Esophagus squamous epithelium (tissue), 5 donors: ENCODE measurements at places on chromosomes 3 and 15. TPM values are rescaled to one million over a fixed set of nuclear protein-coding genes. Genes with fewer than 3 reads are reported as not detected.

DNA sequence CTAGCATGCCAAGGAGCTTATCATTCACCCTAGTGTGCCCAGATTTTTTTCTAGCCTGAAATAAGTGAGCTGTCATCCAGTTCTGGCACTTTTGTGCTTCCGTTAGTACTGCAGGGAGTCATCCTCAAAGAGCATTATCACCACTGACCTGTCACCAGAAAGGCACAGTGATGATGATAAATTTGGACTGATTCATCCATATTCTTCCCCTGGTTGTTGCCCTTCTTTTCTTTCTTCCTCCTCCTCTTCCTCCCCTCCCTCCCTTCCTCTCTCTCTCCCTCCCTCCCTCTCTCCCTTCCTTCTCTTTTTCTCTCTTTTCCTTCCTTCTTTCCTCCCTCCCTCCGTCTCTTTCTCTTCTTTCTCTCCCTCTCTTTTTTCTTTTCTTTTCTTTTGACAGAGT lies 21.3 kb downstream of the SLC35G2 start:
- no peak for DNase-seq

DNA sequence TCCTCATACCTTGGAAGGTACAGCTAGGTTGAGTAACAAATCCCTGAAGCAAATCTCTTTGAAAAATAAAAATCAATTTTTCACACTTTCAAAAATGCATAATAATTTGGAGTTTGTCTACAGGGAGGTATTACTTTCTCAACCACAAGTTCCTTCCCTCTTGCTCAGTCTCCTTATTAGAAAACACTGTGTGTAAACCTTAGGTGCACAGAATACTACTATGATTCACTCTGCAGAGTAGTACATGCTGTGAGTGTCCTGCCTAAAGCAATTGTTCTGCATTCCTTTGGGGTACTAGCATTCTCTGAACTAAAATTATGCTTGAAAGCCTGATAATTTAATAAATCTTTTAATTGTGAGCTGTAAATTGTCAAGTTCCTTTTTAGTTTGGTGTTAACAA lies 115.9 kb upstream of the EPHA3 start:
- DNase-seq, result no peak

GRCh38 chr3:69737392-69737791 lies 1.9 kb upstream of the MITF start:
- no peak for DNase-seq

DNA sequence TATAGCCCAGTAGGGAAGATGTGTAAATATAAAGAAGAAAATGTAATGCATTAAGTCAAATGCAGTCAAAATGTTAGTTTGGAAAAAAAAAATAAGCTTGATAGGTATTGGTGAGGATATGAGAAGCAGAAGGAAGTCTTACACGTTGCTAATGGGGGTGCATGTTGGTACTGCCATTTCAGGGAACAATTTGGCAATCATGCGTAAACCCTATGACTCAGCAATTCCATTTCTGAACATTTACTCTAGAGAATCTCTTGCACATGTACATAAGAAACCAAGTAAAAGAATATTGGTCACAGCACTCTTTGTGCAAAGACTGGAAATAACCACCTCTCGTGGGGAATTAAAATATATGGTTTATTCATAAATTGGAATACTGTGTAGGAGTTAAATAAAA lies 35.5 kb upstream of the TIMP4 start:
- DNase-seq, result no peak

DNA sequence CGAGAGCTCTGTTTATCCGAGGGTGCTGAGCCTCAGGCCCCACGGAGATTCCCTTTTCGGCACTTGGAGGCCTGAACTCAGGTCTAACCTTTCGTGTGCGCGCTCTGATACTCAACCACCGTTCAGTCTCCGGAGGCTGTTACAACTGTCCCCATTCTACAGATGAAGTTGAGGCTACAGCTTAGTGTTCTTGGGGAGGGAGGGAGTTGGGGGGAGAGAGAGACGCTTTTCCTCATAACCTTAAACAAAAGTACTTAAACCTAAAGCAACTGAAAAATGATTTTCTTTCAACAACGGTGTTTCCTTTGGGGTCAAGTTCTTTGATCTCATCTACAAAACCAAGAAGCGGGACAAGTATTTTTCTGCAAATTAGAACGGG lies 952 bp upstream of the CHST2 start:
- no peak for DNase-seq

GRCh38 chr3:177676148-177676547 lies 478.9 kb upstream of the TBL1XR1 start:
- DNase-seq, result no peak

DNA sequence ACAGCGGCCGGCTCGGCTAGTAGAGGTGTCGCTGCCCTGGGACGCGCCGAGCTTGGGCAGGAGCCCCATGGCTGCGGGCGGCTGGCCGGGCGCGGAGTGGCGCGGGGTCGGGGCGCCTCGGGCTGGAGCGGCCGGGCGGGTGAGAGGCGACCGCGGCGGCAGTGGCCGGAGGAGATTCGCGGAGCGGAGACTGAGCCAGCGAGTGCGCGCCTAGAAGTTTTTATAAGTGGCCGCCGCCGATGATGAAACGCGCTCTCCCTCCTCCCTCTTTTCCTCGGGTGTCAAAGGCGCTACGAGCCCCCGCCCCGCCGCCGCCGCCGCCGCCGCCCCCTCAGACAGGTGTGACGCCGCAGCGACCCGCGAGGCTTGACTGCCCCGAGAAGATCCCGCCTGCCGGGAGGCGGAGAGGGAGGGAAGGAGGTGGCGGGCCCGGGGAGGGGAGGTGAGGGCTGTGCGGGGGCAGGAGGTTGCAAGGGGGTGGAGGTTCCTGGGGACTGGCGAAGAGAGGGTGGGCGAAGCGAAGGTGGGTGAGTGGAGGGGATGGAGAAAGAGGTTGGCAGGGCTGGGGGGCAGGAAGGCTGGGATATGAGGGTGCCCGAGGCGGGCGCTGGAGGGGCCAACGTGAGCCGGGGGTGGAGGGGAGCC lies at the start of gene SLCO2A1:
TSS of gene SLCO2A1 (minus strand) at position 192 of the 645 bp plus-strand sequence. CDS start at position 69, 123 bp downstream.
- no peak for DNase-seq

DNA sequence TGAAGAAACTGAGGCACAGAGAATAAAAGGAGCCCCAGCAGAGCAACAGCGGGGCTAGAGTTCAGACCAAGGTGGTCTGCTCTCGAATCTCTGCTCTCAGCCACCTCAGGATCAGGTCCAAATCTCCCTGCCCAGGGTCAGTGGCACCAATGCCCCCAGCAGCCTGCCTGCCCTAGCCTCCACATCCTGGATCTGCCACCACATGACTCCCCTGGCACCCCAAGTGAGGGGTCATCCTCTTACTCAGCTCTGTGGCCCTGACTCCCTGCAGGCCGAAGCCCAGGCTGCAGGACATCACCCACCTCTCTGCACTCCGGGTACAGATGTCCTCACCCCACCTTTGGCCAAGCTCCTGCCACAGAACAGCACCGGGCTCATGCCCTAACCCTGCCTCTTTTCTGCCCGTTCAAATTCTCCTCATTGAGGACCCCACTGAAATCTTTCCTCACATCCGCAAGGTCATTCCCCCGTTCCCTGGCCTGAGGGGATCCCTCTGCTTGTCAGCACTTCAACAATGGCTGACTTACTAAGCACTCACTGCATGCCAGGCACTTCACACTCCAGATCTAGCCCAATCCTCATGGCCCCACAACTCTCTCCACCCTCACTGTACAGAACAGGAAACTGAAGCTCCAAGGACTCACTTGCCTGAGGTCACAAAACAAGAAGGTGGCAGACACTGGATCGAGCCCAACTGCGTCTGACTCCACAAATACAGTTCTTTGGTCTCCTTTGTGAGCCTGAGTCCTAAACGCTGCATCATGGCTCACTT lies 4.3 kb downstream of the PPIB start:
- no peak for DNase-seq

DNA sequence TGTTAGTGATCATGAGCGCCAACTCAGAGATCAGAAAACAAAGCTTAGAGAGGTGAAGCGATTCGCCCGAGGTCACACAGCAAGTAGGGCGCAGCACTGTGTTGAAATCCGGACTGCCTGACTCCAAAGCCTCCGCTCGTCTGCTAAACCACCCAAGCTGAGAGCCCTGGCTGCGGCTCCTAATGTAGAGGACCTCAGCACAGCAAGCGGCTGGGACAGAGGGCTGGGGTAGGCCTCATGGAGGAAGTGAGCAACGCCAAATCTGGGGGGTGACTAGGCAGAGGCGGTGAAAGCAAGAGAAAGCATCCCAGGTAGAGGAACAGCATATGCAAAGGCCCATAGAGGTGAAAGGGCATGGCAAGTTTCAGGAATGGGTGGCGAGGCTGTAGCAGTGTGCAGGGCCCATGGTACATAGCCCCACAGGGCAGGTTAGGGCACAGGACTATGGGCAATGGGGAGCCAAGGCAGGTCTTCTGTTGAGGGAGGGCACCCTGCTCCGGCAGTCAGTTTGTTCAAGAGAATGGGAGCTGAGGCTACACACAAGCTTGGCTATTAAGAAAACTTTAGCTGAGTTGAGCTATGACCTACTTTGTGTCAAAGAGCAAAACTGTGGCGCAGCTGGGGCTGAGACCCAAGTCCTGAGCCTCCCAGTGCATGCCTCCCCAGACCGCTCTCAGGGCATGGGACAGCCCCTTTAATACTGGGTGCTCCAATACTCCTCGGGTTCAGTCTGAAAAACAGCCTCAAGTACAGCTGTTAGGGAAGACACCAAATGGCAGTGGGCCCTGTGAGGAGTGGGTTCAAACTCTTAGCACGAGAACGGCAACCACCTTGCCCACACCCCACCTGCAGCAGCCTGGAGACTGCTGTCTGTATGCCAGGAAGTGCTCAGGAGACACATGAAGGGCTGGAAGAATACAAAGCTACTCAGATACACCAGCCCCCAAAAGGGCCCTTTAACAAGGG lies 988 bp upstream of the CFAP92 start:
- no peak for DNase-seq

DNA sequence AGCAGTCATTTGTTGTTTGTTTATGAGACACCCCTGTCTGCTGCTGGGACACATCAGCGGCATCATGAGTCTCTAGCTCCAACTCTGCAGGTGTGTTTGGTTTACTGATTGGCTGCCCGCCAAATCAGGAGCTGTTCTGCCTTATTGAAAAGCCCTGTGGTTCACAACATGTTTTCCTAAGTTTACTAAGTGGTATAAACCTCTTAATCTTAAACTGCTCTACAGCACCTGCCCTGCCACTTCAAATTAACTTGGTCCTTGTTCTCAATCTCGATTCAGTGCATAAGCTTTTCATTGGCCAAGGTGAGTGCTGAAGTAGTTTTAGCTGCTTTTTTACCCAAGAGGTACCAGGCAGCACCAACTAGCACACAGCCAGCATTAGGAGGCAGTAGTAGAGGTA lies 77.8 kb upstream of the WDR72 start:
- DNase-seq, result no peak

Gene TEX9
- 18.0 TPM for total RNA-seq

Gene CCR4
- total RNA-seq, result 0.94 TPM

Gene SERP1
- 229 TPM for total RNA-seq

Gene FOXB1
- not detected for total RNA-seq
